Stimulated activated CD4-positive, alpha-beta T cell treated with anti-CD3 and anti-CD28 coated beads, Interleukin-15, amount 100 ng/mL, for 1 hour (primary cell): ENCODE measurements at places on chromosomes 12 and 14.

- no peak for DNase-seq
These were observed 58.1 kb upstream of the PLEKHG3 start for GRCh38 chr14:64646103-64646502.

GRCh38 chr12:91037276-91037675 lies 20.5 kb downstream of the KERA start:
- no peak for DNase-seq

DNA sequence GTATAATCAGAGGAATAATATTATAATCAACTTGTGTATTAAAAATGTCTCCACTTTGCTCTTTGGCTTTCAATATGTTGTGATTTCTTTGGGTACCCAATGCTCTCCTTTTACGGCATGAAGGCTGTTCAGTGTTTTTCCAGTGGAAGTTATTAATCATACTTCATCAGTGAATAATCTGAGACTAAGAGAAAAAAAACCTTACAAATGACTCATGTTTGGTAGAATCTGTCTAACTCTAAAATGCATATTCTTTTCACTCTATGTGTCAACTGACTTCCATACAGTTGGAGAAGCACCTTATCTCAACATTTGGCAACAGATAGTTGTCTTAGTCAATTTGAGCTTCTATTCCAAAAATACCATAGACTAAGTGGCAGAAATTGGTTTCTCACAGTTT lies 82.2 kb downstream of the PTPRO start:
- no peak for DNase-seq

DNA sequence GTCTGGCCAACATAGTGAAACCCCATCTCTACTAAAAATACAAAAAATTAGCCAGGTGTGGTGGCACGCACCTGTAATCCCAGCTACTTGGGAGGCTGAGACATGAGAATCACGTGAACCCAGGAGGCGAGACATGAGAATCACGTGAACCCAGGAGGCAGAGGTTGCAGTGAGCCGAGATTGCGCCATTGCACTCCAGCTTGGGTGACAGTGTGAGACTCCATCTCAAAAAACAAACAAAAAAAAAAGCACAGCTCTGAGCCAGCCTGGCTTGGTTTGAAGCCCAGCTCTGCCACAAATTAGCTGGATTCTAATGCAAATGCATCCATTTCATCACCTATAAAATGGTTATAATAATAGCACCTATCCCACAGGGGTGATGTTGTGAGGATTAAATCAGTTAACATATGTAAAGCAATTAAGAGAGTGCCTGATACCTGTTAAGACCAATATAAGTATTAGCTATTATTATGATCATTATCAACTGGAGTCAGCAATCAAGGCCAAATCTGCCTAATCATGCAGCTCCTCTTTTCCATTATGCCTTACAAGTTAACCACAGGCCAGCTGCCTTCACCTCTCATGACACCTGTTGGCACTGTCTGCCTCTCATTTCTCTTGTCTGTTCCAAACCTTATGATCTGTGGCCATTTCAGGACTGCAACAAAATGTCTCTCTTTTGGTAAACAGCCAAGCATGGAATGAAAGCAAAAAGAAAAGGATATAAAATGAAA lies 2.1 kb downstream of the GNPTAB start:
- DNase-seq: no peak
